ENCODE measurements at places on chromosomes 16 and 17.

GRCh38 chr17:37160944-37161343 is 212.2 kb downstream of the AATF start:
- no peak for DNase-seq

DNA sequence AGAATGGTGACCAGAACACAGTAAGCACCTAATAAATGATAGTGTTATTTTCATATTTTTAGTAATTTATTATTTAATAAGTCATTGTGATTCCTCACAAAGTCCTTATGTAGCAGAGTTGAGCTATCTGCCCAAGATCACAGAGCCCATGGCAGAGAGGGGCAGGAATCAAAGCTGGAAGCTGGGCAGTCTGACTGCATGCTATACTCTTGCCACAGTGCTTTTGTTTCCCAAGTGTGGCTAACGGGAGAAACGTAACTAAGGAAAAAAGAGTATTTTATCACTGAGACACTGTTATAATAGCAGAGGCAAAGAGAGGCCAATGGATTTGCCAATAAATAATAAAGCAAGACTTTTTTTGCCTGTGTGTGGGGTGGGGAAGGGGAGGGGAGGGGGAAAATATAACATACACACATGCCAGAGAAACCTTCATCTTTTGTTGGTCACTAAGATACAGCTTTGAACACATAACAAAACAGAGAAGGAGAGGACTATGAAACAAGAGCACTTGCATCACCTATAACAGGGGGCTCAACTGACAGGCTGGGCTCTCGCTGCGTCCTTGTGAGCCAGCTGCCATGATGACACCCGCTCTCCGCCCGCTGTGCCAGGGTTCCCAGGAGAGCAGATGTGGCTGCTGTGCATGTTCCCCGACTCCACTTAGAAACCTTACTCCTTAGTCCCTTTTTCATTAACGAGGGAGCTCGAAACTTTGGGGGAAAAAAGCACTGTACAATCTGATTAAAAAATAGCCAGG is 10.1 kb downstream of the CSNK2A2 start:
- DNase-seq, result no peak

GRCh38 chr17:70804161-70804560 is 634.8 kb downstream of the KCNJ2 start:
- no peak for DNase-seq

GRCh38 chr17:8991514-8992285 is 26.2 kb upstream of the PIK3R5 start:
- no peak for DNase-seq

- no peak for DNase-seq
Measured at GRCh38 chr16:85888405-85889331, 10.3 kb upstream of the IRF8 start.

DNA sequence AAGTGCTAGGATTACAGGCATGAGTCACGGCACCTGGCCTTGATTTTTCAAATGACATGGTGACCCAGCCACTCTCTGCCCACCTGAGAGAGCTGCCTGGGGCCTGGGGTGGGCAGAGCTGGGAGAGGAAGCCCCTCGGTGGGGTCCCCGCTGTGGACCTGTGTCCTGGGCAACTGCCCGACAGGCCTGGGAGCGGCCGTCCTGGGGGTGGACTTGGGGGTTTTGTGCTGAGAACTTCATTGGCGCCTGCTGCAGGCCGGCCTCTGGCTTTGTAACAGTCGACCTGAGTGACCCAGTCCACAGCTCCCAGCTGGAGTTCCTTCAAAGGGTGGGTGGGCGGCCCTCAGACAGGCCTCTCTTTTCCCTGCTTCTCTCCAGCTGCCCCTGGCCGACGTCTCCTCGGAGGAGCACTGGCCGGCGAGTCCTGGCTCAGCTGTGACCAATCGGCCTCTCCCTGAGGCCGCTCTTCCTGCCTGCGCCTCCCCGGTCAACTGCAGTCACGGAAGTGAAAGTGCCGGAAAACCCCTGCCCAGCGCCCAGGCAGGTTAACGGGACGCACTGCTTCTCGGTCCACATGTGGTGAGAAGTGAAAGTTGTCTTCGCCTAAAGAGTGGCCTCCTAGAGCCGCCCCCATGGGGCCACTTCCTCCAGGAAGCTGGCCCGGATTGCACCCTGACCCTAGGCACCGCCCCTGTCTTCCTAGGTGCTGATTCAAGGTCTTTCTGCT is 5.5 kb downstream of the CBFA2T3 start:
- DNase-seq, result no peak

DNA sequence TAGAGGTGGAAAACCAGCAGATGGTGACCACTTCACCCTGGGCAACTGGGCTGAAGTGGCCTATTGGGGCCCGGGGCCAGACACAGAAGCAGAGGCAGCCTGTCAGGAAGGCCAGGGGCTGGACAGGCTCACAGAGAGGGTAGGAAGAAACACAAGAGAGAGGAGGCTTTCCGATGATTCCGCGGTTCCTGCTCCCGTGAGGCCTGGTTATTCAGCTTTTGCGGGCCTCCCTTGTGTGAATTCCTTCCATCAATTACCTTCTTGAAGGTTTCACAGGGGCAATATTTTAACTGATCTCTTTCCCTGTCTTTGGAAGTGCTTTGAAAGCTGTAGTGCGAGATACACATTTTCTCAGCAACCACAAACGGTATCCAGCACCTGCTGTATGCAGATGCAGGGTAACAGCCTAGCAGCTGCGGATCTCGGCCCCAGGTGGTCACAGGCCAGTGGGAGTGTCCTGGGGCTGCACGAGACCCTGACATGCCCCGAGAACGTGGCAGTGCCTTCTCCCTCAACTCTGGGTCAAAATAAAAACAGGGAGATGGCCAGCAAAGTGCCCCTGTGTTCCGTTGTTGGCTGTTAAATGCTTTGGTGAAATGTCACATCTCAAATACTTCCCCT is 11.6 kb upstream of the CMIP start:
- no peak for DNase-seq

- DNase-seq, result no peak
Measured at GRCh38 chr17:57940653-57941329, 14.4 kb downstream of the CUEDC1 start.

DNA sequence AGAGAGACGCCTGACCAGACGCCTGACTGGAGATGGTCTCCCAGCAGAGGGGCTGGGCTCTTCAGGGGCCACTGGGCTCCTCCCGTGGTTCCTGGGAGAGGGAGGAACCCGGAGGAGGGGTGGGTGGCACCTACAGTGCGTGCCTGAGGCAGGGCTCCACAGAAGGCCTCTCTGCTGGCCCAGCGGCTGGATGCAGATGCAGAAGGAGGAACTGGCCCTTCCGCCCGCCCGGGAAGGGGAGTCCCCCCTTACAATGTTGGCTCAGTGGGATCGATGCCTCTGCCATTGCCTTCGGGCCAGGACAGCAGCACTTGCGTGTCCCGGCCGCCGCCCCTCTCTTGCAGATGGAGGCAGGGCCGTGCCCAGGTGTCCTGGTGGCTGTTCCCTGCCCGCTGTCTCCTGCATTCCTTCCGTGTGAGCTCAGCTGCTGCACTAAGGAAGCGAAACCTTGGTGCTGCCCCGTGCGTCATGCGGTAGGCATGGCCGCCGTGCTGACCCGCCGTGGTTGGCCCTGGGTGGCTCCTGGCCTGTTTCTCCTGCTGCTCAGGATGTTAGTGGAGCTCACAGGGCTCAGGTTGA is 15.1 kb downstream of the BAIAP2 start:
- DNase-seq, result no peak

GRCh38 chr16:54875443-54875842 is 55.2 kb upstream of the IRX5 start:
- no peak for DNase-seq

- DNase-seq, result no peak
Measured at GRCh38 chr16:49924078-49924477, 68.2 kb upstream of the ZNF423 start.

GRCh38 chr16:54545854-54546511 is 259.4 kb upstream of the IRX3 start:
- DNase-seq, result no peak

DNA sequence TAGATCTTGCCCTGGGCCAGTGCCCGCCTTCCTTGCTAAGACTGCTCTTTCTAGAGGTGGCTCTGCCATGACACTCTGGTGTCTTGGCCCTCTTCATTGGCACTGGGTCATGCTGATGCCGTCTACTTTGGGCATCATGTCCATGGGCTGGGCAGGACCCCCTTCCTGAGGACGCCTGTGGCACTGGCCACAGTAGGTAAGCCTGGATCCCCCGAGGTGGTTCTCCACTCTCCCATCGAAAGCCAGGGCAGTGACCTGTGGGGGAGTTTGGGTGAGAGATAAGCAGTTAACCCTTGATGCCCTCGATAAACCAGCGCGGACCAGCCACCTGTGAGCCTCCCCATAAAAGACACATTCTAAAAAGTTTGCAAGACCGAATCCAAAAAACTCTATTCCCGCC is 20.0 kb upstream of the ITGB4 start:
- DNase-seq, result no peak

GRCh38 chr17:30476726-30477082 is 504 bp upstream of the GOSR1 start:
- peak; percentile 10 for DNase-seq

GRCh38 chr17:41060052-41060604 is at the start of gene KRTAP2-3:
Gene KRTAP2-3 (minus strand): TSS chr17:41060114. CDS start chr17:41060050, 64 bp downstream.
- no peak for DNase-seq

GRCh38 chr17:37824534-37825485 is 80.0 kb upstream of the HNF1B start:
- DNase-seq, result no peak

DNA sequence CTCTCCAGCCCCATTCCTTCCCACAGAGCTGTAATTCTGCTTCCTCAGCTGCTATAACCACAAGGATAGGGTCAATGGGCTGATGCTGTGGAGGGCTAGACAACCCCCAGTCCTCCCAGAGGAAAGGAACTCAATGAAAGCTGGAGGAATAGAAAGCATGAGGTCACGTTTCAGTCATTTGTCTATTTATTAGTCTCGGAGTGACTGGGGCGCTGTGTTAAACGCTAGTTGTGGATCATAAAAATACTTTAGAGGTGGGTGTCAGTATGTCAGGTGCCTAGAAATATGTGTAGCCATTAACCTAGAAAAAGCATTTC is 787 bp upstream of the CCL3L1 start:
- DNase-seq, result no peak

- DNase-seq, result no peak
Measured at GRCh38 chr16:75789237-75789636, 62.9 kb upstream of the CPHXL start.

DNA sequence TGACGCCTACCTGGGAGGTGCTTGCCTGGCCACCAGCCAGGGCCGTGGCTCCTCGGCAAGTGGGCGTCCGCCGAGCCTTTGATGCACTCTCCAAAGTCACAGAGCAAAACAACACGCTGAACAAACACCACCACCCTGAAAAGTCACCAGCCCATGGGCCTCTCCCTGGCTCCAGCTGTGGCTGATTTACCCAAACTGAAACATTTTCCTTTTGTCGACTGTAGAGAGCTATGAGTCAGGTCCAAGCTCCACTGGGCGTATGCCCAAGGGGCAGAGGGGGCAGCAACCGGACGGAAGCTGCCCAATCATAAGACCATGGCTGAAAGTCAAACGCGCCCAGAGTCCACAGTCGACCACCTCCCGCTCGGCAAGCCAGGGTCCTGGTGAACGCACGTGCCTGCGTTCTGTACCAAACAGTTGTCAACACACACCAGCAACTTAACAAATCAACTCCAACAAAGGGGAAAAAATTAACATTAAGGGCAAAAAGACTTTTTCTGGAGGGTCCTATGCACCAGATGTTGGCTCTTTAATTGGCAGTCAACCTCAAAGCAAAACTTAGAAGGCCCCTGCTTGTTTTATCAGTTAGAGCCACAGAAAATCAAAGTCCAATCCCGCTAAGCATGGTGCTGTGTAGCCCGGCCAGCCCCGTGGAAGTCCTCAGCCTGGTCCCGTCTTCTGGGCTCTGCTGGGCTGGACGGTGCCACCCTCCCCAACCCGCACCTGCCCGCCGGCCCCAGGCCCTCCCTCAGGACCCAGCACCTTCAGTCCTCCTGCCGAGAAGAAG is 47.3 kb downstream of the TBC1D16 start:
- DNase-seq, result no peak

- DNase-seq, result no peak
Measured at GRCh38 chr16:89080196-89080853, 13.3 kb upstream of the ACSF3 start.

DNA sequence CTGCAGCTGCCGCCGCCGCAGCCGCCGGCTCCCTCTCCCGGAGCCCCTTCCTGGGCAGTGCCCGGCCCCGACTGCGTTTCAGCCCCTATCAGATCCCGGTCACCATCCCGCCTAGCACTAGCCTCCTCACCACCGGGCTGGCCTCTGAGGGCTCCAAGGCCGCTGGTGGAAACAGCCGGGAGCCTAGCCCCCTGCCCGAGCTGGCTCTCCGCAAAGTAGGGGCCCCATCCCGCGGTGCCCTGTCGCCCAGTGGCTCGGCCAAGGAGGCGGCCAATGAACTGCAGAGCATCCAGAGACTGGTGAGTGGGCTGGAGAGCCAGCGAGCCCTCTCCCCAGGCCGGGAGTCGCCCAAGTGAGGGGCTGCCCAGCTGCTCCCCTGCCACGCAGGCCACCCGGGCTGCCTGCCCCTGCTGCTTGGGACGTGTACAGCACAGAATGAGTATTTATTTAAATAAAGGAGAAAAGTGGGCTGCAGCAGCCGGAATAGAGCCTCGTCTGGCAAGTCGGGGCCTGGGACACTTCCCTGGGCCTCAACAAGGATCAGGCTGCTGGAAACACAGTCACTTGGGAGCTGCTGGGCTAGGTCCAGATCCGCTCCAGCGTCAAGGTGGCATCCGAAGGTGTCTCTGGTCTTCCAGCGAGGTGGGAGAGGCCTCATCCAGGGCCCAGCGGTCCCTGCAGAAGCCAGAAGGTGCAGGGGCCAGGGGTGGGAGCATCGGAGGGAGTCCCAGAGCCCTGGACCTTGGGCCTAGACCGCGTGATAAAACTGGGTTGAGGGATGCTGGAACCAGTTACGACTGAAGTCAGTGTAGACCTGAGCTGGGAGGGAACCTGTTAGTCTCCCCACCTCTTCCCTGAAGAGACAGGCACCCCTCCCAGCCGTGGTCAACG is 8.8 kb downstream of the TBX2 start:
- no peak for DNase-seq

DNA sequence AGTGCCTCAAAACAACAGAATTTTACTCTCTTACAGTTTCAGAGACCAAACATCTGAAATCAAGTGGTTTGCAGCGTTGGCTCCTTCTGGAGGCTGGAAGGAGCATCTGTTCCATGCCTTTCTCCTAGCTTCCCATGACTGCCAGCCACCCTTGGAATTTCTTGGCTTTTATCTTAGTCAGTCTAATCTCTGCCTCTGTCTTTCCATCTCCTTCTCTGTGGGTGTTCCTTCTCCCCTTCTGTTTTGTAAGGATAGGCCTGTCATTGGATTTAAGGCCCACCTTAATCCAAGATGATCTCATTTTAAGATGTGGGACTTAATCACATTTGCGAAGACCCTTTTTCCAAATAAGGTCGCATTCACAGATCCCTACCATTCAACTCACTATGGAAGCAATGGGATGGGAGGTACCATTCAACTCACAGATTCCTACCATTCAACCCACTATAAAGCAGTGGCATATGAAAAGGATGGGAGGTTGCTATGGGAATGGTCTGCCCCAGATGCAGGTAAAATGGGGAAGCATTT is 321.8 kb downstream of the WWOX start:
- no peak for DNase-seq

GRCh38 chr17:42101513-42102292 is 3.4 kb upstream of the ZNF385C start:
- DNase-seq, result peak; percentile 45

Data from stimulated activated CD4-positive, alpha-beta T cell treated with anti-CD3 and anti-CD28 coated beads, TNF-alpha, amount 100 ng/mL, for 1 hour (primary cell).